Right atrium auricular region (tissue), 2 donors: ENCODE measurements at places on chromosomes 4 and X.

DNA sequence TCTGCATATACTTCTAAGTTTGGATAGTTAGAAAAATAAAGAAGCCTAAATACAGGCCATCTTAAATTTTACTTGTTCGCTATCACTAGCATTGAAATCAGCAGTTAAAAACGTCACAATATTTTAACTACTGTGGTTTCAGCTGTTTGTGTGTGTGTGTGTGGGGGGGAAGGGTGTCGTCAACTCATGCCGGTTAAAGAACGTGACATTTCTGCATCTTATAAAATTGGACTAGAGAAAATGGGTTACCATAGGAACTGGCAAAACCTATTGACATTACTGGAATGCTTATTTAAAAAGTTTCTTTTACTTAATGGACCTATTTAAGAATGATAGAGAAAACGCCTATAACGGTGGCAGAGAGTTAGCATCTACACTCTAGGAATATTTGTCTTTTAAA, 1.2 kb upstream of the CNKSR2 start:
- no peak for DNase-seq

GRCh38 chr4:3613967-3614730, 81.9 kb upstream of the LRPAP1 start:
- DNase-seq, result no peak

- DNase-seq, result no peak
Measured at GRCh38 chrX:50638123-50638522, 167.5 kb upstream of the DGKK start.

- DNase-seq, result no peak
Measured at GRCh38 chrX:133265331-133265730, 47.2 kb upstream of the TFDP3 start.

DNA sequence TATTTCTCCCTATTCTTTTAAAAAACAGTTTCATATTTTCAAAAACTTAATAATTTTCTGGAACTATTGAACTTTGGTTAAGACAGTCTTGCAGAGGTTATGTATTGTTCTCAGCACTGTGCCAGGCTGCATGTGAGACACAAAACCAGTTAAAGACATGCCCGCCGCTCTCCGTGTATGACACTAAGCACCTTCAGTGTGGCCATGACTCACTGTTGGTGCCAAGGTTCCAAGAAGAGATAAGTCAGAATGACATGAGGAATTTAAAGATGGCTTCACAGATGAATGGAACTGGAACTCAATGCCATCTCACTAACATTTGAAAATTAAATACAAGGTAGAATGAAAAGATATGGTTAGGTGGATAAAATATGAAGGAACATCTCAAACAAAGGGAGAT, 525.5 kb upstream of the ZFP42 start:
- no peak for DNase-seq

DNA sequence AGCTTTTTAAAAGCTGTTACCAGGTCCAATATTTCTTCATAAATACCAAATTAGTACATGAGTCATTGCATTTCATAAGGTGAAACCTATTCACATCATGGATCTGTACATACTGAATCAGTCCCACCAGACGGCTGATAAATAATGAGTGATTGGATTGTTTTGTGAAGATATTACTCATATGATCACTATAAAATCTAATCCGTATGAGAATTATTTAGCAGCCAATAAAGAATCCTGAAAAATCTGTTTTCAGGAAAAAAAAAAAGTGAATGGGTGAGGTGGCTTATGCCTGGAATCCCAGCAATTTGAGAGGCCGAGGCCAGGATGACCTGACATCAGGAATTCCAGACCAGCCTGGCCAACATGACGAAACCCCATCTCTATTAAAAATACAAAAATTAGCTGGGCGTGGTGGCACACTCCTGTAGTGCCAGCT, 438.1 kb downstream of the INPP4B start:
- DNase-seq, result no peak

- no peak for DNase-seq
Measured at GRCh38 chr4:119731146-119731742, 102.6 kb upstream of the PDE5A start.
